Fibroblast of skin of abdomen (primary cell): ENCODE measurements at places on chromosomes 3 and 15.

- no peak for DNase-seq
These were observed 17.2 kb downstream of the CCDC80 start for GRCh38 chr3:112623717-112624116.

GRCh38 chr15:88954431-88955277, 41.5 kb upstream of the MFGE8 start:
- peak; percentile 53 for DNase-seq

DNA sequence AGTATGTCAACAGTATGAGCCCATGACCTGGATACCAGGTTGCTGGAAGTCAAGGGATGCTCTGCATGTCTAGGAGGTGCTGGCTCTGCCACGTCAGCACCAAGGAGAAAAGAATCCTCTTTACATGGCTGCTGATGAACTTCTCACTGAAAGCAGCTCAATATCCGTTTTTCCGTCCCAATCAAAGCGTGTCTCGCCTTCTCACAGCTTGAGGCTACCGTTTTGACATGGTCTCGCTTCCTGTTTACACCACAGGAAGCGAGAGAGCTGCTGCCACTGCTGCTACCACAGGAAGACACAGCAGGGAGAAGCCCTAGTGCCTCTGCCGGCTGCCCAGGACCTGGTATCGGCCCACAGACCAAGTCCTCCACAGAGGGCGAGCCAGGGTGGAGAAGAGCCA, 27.3 kb downstream of the STARD5 start:
- DNase-seq = no peak

DNA sequence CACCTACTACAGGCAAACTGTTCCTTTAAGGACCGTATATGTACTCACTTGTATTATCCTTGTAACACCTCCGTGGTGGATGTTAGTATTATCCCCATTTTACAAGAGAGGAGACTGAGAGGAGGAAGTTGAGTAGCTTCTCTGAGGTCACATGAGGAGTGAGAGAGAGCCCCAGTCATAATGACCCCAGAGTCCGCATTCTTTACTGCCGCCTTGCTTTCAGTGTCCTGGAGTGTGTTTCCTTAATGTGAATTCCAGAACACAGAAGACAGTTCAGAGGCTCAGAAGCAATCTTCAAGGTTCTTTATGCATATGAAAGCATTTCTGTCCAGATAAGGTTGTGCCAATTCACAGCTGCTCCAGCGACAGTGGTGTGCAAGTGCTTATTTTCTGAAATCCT, 199.2 kb downstream of the CACNA2D3 start:
- DNase-seq = no peak

DNA sequence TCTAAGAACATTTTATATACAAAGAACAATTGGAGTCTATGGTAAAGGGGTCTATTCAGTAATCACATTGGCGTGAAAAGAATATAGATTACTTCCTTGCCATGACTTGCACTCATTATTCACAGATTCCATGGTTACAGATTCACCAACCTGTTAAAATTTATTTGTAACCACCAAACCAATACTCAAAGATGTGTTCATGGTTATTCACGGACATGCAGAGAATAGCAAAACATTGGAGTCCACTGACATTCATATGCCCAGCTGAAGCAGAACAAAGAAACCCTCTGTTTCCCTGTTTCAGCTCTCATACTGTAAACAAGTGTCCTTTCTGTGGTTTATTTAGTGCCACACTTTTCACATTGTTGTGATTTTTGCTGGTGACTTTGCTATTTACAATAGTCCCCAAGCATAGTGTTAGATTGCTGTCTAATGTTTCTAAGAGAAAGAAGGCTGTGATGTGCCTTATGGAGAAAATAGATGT, 185.8 kb upstream of the TTC14 start:
- peak; percentile 34 for DNase-seq

- DNase-seq = no peak
These were observed 214.5 kb downstream of the RPLP1 start for GRCh38 chr15:69666921-69667811.

DNA sequence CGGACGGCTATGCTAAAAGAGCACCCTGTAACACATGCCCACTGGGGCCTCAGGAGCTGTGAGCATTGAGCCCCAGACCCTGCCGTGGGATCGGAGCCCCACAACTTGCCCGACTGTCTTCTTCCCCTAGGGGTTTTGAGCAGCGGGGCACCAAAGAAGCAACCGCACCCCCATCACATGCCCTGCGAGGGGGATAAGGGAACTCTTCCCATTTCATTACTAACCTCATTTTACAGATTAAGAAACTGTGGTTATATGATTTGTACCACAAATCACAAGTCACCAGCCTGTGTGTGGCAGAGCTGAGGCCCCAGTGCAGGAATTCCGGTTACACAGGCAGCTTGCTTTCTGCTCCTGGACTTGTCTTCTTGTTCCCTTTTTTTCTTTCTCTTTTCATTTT, 86.2 kb downstream of the CD47 start:
- DNase-seq = no peak

GRCh38 chr3:103403191-103403590, 968.4 kb downstream of the ZPLD1 start:
- no peak for DNase-seq

DNA sequence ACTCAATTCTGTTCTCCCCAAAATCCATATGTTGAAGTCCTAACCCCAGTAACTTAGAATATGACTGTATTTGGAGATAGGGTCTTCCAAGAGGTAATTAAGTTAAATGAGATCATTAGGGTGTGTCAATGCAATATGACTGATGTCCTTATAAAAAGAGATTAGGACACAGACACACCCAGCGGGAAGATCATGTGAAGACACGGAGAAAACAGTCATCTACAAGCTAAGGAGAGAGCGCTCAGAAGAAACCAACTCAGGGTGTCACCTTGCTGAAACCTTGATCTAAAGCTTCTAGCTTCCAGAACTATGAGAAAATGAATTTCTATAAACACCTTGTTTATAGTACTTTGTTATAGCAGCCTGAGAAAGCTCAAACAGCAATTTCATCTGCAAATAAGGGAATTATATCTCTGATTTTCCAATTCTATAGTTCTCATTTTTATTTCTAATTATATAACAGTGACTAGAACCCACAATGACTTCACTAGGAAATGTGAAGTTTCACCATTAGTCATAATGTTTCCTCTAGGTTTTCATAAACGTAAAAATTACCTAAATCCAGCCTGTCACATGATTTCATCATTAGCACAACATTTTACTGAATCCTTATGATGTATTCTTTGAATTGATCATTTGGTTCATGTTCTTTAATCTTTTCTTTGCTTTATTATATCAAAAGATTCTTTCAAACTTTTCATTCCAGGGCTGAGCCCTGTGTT, 459.1 kb upstream of the MDFIC2 start:
- DNase-seq = peak; percentile 36

DNA sequence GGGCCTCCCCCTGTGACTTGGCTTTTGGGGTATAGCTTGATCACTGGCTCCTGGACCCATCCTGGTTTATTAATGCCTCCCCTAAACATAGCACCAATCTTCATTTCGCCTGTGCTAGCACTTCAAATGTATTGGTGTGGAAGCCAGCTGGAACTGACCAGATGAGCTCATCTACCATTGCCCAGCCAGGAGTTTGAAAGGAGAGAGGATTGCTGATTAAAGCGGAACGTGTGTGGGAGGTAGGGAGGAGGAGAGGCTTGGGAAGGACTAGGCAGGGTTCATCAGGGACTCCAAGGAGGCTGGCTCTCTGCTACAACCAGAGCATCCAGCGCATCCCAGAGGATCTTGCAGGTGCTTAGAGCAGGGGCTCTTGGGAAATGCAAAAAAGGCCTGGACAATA, 34.4 kb upstream of the TLE3 start:
- no peak for DNase-seq

GRCh38 chr3:192687488-192688152, 39.7 kb downstream of the FGF12 start:
- no peak for DNase-seq

DNA sequence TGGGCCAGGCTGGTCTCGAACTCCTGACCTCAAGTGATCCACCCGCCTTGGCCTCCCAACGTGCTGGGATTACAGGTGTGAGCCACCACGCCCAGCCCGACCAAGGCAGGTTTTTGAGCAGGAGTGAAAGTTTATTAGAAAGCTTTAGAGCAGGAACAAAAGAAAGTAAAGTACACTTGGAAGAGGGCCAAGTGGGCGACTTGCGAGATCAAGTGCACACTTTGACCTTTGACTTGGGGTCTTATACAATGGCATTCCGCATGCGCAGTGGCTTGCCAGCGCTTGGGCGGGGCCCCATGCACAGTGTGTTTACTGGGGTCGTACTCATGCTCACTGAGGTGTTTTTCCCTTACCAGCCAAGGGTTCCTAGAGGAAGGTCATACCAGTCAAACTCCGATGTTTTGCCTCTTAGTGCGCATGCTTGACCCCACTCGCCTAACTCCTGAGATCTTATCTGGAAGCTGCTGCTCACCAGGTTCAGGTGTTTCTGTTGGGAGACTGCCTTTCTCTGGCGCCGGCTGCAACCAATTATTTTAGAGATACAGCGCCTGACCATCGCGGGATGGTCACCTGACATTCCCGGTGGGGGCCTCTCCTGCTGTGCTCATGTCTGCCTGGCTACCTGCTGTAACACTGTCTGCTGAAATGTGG, 46.9 kb upstream of the FLNB start:
- DNase-seq = no peak
